ENCODE measurements at places on chromosomes 1 and 21.

GRCh38 chr1:6111571-6111970 lies 65.9 kb downstream of the KCNAB2 start:
- DNase-seq: no peak

DNA sequence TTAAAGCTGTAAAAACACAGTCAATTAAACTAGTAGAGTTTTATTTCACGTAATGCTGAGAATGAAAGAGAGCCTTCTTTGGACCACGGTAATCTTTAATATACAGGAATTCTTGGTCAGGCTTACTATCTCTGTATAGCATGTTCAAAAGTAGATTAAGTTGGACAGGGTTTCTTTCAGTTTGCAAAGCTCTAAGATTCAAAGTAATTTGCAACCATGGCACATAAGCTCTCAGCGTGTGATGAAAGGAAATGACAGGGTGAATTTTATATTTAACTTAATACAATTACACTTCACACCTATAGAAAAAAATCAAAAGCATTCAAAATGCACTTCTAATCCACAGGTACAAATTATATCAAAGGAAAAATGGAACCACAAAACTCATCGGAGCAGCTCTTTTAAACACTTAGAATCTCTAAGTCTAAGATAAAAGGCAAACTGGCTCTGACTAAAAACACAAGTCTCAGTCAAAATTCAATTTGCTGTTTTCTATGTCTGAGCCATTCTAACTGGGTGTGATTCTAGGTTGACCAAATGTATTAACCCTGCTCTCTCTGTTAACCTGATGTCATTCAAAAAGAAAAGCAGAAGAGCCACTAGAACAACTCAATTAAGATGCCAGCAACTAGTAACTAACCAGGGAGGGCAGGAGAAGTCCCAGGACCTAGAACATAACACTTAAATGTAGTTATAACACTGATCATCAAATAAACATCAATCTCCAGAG lies 147.7 kb downstream of the RERE start:
- DNase-seq: no peak

GRCh38 chr1:96968541-96968940 lies 247.0 kb downstream of the PTBP2 start:
- DNase-seq: no peak

GRCh38 chr1:174791863-174792262 lies 207.9 kb upstream of the CACYBP start:
- DNase-seq: no peak

DNA sequence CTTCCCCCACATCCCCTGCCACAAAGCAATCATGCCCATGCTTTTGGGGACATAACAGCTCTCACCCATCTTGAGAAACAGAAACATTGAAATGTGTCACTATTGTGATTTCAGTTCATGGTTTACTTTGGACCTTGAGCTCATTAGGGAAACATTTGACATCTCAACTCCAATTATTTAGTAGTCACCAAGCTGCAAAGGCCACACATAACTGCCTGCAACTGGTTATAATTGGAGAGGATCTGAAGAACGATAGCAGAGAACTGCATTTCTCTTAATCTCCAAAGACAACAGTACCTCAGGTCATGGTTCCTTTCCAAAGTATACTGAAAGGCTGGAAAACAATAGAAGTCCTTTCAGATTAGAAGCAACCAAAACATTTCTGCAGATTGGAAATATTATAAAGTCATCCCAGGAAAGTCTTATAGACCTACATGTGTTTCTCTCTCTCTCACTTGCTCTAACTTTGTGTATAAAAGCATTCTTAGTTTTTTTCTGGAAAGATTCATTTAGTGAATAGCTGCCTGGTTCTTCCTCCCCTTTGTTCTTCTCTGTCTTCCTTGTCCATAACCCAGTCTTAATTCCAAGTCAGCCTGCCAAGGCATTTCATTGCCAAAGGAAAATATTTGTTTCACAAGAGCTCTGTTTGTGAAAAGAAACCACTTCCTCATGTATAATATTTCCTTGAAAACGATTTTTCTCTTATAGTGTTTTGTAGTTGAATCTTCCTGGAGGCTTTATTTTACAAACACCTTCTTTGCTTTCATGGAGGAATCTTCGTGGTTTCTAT lies 426.8 kb downstream of the ADGRL2 start:
- no peak for DNase-seq

- DNase-seq: no peak
Observed at GRCh38 chr1:38585460-38585859, 274.1 kb downstream of the RRAGC start.

DNA sequence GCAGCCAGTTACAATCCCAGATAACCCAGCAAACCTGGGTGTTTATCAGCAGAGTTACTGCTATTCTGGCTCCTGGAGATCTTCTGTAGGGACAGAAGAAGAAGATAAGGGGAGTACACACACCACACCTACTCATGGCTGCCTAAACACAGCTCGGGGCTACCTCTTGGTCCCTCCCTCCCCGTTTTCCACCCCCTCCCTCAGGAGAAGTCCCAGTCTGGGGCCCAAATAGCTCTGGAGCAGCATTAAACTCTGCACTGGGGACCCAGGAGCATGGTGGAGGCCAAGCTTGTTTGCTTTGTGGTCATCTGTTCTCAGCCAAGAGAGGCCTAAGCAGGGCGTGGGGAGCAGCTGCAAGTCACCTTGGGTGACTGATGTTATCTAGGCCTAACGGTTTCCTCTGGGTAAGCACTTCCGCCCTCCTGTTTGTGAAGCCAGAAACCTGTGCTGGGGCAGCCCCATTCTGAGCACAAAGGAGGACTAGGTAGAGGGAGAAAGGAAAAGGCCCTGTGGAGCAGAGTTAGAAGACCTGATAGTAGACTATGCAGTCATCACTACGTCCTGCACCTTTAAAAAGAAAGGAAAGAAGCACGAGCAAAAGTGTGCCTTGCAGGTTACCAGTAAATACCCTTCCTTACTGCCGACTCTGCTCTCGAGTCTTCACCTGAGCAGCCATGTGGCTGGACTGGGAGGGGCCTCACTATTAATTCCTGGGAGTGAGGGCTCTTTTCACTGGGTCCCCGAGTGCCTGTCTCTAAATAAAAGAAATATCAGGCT lies 2.0 kb upstream of the RCSD1 start:
- peak; percentile 76 for DNase-seq

- no peak for DNase-seq
Observed at GRCh38 chr1:185500001-185500626, 183.1 kb upstream of the IVNS1ABP start.

DNA sequence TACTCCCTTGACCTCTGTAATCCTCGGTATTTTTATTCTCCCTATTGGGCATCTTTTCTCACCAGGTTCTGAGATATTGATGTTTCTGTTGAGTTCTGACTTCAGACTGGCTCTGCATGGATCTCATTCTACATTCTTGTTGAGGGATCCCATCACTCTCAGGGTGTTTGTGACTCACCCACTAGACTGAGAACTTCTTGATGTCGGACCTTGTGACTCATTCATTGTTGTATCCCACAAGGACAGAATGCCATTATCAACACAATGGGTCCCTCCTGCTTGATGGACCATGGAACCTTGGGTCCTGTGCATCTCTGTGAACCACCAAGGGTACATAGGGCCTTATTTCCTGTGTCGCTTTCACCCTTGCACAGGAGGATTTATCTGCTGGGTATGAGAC lies 174.1 kb downstream of the PBX1 start:
- no peak for DNase-seq

GRCh38 chr1:148388260-148389026 lies 94.7 kb downstream of the PPIAL4G start:
- peak; percentile 80 for DNase-seq

DNA sequence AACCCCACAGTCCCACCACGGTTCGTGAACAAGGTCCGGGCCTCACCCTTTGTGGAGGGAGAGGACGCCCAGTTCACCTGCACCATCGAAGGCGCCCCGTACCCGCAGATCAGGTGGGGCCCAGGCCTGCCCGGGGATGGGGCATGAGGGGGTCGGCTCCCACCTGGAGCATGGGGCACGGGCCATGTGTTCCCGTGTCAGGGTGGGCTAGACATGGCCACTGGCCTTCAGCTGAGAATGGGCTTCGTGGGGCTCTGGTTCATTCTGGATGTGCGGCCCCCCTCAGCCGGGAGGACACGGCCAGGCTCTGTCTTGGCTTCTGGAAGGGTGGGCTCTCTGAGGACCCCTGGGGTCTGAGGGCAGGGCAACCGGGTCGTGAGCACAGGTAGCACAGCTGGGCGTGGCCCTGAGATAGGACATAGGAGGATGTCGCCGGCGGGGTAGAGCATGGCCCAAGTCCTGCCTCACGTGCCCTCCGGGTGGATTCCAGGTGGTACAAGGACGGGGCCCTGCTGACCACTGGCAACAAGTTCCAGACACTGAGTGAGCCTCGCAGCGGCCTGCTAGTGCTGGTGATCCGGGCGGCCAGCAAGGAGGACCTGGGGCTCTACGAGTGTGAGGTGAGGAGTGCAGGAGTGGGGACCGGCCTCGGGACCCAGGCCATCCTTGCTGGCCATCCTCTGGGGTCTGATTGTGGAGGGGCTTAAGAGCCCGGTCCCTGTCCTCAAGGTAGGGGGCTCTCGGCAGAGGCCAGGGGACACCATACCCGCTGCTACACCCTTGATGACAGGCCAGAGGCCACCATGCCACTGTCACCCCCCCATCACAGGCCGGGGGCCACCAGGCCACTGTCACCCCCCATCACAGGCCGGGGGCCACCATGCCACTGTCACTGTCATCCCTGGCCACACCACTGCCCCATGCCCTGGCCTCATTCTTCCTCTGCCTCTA lies 55.5 kb downstream of the TRIM11 start:
- DNase-seq: no peak

DNA sequence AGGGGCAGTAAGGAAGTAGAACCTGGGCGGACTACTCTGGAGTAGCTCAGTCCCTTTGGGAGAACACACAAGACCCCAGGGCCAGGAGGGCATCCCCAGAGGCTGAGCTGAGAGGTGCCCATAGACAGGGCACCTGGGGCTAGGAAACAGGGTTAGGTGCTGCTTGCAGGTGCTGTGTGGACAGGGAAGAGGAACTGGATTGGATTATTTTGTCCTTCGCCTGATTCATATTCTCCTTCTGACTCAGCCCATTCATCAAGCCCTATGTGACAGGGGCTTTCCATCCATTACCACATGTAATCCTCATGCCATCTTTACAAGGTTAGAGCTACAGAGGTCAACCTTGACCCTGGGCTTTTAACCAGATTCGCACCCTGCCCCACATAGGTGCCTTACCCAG lies 183.9 kb downstream of the C1orf94 start:
- DNase-seq: no peak

DNA sequence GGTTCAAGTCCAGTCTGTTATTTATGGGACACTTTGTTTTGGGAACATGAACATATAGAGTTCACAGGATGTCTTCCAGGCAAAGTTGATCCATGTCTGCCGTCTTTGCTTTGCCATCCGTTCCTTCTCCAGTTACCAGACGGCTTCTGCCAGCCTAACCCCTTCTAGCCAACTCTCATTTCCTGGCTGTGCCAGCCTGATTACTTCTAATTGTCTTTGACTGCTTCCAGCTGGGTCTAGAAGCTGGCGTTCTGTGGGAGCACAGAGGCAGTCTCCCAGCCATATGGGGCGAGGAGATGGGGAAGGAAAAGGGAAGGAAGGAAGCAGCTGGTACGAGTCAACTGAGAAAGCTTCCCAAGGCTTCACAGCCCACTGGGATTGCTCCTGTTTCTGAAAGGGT lies 3.1 kb upstream of the HUNK start:
- no peak for DNase-seq

All from effector memory CD4-positive, alpha-beta T cell (primary cell).